ENCODE measurements at places on chromosomes 5 and 9.

DNA sequence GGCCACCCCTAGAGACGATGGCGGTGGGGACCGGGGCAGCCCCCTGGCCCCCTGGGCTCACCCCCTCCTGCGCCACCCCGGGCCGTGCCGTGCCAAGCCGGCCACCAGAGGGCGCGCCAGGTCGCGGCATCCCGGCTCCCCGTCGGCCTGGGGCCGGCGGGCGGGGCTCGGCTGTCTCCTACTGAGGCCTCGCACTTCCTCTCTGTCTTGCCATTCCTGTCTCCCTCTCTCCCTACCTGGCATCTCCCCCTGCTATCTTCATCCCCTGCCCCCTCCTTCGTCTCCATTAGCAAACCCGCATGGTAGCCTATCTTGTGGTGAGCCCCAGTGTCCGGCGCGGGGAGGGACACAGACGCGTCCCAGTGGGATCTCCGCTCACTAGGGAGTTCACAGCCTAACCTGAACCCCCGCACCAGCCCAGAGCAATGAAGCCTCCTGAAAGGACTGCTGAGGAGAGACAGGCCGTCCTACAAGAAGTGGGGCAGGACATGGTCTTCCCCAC lies 29.8 kb upstream of the FABP6 start:
- H3K27me3 ChIP-seq, result peaks cover 7% of the 10 kb centered on the region
- H3K4me3 ChIP-seq, result peak overlapping the region; percentile 84

DNA sequence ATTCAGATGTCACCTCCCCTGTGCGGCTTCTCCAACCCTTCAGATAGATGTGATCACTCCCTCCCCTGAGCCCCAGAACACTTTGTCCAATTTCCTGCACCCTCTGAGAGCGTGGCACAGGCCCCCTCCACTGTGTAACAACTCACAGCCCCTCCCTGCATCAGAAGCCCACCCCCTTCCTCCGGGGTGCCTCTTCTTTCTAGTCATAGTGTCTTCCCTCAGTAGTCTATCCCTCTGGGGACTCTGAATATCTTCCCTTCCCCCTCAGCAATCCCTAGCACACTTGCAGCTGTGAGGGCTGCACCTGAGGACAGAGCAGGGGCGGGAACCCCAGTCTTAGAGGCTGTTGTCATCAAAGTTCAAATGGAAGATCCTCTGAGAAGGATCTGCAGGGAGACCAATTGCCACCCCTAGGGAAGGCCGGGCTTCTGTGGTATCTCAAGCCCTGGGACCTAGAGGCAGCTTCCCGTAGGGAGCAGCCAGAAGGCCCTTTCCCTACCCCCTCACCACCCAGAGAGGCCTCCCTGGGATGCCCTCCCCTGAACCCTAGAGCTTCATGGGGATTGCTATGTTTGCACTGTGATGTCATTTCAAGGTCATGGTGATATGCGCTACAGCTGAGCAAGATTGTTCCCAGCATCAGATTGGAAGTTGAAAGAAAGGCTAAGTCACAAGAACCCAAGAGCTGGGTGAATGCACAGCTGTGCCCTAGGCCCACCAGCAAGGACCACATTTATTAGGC lies 70.7 kb downstream of the THBS4 start:
- H3K4me3 ChIP-seq, result no peak overlapping the region
- H3K4me1 ChIP-seq, result peaks cover 5% of the 10 kb centered on the region

DNA sequence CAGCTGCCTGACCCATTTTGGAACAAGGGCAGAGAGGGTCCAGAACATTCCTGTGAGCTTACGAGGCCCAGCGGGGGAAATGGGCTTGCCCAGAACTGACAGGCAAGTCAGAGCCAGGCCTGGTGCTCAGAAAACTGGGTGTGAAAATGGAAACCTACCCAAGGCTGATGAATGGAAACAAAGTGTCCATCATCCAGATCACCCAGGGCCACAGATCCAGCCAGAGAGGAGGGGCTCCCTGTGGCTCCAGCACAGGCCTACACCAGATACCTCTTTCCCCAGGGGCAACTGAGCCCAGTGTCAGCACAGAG lies 3.1 kb downstream of the CLTB start:
- peaks cover 14% of the 10 kb centered on the region for H3K4me1 ChIP-seq
- no peak overlapping the region for H3K27ac ChIP-seq
- DNase-seq, result no peak
- H3K4me3 ChIP-seq, result no peak overlapping the region

DNA sequence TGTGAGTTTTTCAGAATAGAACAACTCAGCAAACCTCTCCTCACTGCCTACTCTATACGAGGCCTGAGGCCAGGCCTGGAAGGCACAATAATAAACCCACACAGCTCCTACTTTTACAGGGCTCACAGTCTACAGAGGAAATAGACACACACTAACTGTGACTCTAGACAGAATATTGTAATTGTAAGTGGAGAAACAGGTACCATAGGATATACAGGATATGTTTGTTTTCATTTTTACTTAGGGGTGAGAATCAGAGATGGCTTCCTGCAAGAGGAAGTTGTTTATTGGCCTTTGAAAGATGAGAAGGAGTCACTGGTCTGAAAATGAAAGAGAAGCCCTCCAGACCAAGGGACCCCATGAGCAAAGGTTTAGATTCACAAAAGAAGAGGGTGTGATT lies 35.8 kb upstream of the TGFBR1 start:
- no peaks in the 10 kb centered on the region for H3K36me3 ChIP-seq
- no peak for DNase-seq
- peaks cover 6% of the 10 kb centered on the region for H3K4me1 ChIP-seq

DNA sequence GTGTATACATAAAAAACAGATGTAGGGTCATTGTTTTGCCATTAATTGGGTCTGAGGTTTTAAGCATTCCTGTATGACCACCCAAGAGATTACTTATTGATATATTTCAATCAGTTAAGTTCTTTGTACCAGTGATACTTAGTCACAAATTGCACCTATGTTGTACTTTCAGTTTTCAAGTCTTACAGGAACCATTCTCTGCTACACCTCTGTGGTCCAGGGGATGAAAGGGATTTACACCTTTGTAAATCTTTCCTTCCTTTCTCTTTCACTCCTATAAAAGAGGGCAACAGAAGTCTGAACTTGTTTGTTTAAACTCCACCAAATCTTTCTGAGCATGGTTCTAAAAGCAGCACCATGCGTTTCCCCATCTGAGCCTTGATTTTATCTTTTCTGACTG lies 86.1 kb downstream of the DEPDC1B start:
- no peaks in the 10 kb centered on the region for H3K4me1 ChIP-seq
- H3K27me3 ChIP-seq, result no peaks in the 10 kb centered on the region
- peaks cover 48% of the 10 kb centered on the region for H3K36me3 ChIP-seq
- H3K27ac ChIP-seq, result no peak overlapping the region
- no peak overlapping the region for H3K4me3 ChIP-seq

DNA sequence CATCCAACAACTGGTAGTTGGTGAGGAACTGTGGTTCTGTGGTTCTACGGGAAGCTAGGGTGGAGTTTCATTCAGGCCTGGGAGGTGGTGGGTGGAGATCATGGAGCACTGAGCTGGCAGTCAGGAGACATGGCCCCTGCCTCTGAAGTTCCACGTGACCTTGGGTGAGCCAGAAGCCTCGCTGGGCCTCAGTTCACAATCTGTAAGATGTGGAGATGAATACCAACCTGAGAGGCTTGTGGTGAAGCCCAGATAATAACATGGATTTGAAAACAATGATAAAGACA lies 177.9 kb downstream of the MACROH2A1 start:
- DNase-seq, result no peak
- no peak overlapping the region for H3K27ac ChIP-seq
- H3K27me3 ChIP-seq, result peaks cover 9% of the 10 kb centered on the region
- no peaks in the 10 kb centered on the region for H3K36me3 ChIP-seq
- H3K4me1 ChIP-seq, result peaks cover 4% of the 10 kb centered on the region

- no peak overlapping the region for H3K27ac ChIP-seq
- no peaks in the 10 kb centered on the region for H3K27me3 ChIP-seq
- no peaks in the 10 kb centered on the region for H3K4me1 ChIP-seq
These were observed 185.6 kb downstream of the DMAC1 start for GRCh38 chr9:7613931-7614330.

DNA sequence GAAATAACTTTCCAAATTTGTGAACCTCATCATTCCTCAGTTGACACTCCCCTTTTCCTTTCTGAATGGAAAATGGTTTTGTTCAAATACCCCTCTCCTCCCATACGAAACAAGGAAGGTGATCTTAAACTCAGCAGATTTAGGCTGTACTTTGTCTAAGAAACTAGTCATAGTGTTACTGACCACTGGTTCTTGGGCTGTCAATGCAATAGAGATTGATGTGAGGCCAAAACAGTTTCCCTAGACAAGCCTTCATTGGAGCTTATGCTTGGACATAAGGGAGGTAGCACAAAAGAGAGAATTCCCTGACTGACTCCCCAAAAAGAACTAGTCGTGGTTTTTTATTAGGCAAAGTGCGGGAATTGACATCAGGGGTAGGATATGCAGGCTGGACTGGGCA lies 5.3 kb upstream of the LNPEP start:
- H3K36me3 ChIP-seq, result no peaks in the 10 kb centered on the region
- no peaks in the 10 kb centered on the region for H3K27me3 ChIP-seq
- peaks cover 20% of the 10 kb centered on the region for H3K4me1 ChIP-seq
- no peak overlapping the region for H3K4me3 ChIP-seq
- no peak for DNase-seq
